ENCODE measurements at places on chromosomes 13 and 19.

GRCh38 chr19:10878253-10878652, 6.9 kb downstream of the CARM1 start:
- no peak for DNase-seq

DNA sequence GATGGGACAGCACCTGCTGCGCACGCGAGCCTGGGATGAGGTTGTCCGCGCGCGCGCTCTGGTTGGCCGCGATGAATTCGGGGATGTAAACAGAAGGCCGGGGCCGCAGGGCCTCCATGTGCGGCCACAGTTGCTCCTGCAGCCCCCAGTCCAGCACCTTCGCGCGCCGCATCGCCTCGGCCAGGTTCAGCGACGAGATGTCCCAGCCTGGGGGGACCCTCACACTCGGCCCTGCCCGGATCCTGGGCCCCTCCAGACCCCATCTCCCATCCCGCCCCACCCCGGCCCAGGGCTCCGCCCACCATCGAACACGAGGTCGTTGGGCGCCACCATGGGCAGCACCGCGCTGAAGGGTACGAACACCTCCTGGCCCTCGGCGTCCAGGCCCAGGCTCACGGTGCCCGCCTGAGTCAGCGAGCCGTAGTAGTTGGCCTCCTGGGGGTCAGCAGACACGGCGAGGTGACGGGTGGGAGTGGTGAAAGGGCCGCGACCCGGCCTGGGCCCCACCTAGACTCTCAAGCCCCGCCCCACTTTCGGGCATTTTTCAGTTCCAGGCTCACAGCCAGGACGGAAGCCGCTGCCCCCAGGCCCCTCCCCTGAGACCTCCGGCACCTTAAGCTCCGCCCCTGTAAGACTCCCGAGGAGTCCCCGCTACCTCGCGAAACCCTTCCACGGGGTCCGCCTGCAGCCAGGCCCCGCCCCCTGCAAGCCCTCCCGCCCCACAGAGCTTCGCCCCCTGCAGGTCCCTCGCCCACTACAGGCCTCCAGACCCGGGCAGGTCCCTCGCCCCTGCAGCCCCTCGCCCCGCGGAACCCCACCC, 1.1 kb downstream of the ISYNA1 start:
- DNase-seq: no peak

DNA sequence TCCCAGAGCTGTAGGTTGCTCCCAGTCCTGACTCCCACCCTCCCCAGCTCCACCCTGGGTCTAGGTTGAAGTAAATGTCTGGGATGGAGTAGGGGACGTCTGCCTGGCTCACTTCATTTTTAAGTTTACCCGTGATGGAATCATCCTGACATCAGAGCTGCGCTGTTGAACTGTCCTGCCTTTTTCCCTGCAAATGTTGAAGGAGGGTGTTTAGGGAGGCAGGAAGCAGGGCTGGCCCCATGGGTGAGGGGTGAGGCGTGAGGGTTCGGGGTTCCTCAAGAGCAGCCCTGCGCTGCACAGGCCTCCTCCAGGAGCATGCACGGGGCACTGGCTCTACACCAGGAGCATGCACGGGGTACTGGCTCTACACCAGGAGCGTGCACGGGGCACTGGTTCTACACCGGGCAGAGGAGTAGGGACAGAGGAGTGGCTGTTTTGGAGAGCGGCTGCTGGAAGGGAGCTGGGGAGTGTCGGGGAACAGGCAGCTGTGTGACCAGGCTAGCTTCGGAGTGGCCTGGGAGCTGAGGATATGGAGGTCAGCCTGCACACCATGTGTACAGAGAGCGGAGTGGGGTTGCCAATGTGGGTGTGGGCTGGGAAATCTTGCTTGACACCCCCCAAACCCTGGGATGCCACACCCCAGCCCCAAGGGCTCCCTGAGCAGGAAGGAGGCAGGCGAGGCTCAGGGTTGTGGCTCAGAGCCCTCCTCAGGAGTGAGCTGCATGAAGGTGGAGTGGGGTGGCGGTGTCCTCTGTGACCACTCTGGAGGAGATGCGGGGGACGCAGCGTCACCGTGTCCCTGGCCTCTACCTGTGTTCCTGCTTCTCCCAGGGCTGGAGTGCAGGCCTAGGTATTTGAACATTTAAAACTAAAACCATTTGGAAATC, 63.3 kb downstream of the GPR12 start:
- DNase-seq: no peak

DNA sequence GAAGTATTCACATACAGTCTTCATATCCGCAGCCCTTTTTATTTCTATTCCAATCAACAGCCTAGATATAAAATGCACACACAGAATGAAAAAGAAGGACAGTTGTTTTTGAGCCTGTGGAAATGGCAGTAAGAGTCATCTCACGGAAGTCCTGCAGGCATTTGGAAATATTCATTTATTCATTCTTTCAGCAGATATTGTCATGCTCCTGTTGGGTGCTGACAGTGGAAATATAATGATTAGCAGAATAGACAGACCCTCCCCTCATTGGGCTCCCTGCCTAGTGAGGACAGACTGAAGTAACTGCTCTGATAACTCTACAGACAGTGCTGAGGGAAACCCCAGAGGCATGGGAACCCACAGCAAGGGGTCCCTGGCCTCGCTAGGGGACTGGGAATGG, 392.3 kb downstream of the FOXO1 start:
- no peak for DNase-seq

DNA sequence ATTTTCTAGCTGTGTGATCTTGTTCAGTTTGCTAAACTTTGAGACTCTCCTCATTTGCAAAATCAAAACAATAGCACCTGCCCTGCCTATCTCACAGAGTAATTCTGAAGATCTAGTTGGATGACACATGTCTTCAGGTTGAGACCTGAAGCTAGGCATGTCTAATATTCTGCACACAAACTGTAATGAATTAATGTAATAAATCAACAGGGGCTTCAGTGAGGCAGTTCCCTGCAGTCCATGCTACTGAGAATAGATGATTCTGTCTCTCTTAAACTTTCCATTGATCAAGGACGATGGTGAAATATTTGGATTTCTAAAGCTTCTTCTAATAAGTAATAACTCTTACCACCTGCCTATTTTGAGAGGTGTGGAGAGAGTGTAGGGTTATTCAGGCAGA, 268.1 kb upstream of the TMTC4 start:
- DNase-seq: no peak

DNA sequence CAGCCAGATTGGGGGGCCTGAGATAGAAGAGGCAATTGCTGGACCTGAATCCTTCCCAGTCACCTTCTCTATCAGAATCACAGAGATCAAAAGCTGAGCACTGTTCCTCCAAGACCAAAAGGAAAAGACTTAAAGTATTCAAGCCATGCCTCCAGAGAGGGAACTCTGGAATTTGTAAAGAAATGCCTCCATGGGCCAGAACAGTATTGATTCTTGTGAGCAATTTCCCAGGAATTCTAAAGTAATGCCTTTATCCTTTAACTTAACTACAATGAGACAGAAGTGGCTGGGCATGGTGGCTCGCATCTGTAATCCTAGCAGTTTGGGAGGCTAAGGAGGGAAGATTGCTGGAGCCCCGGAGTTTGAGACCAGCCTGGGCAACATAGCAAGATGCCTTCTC, 148.8 kb downstream of the FLT1 start:
- no peak for DNase-seq

DNA sequence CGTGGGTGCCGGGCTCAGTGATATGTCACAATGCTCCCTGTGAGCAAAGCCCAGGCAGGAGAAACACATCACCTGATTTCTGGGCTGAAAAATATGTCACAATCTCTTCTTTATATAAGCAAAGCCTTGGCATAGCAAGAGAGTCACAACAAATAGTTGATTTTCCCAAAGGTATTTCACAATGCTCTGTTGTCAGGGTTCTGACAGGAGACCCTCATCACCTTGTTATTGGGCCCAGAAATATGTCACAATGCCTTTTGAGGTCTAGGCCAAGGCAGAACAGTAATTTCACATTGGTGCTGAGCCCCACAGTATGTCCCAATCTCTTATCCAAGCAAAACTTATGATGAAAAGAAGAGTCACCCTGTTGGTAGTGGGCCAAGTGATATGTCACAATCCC, 125.7 kb downstream of the ZNF675 start:
- DNase-seq: no peak

- no peak for DNase-seq
Observed at GRCh38 chr13:98219685-98220084, 42.6 kb upstream of the RNF113B start.

- DNase-seq: no peak
Observed at GRCh38 chr13:107585469-107586180, 629.7 kb downstream of the LIG4 start.

- no peak for DNase-seq
Observed at GRCh38 chr19:45179072-45179891, 698 bp downstream of the BLOC1S3 start.

- no peak for DNase-seq
Observed at GRCh38 chr13:57673197-57673596, 41.7 kb downstream of the PCDH17 start.

DNA sequence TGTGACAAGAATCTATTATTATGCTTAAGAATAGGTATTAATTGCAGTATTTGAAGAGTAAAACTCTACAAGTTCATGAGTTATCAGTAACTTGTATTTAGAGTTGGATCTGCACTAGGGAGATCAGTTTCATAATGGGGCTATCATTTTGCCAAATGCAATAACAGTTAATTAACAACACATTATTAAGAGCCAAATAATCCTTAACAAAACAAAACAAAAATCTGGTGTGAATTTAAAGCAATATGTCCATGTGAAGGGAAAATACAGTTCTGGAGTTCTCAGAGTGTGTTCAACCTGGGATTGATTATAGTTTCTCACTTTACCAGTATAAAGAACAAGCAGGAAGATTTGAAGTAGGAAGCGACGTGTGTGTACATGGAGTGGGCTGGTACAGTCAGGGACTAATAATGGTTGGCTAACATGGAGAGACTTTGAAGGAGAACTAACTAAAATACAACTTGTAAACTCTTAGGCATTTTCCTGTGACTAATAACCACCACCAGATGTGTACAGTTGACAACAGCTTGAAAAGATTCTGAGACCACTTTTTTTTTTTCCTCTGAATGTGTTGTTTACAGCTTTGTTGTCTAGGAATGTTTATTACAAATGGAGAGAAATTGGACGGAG, 58.5 kb downstream of the POSTN start:
- no peak for DNase-seq

DNA sequence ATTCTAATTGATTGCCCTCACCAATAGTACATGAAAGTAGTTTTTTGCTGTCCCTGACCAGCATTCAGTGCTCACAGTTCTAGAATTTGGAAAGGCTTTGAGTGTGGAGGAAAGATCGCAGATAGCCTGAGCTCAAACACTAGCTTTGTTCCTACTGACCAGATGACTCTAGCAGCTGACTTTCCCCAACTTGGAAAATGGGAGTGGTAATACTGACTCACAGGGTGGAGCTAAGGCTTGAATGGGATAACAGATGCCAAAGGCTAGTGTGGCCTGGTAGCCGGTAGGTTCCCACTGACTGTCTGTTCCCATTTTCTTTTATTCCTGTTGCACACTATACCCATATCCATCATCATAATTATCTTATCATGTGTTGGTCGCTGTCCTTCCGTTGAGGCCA, 3.7 kb downstream of the ZSCAN22 start:
- DNase-seq: no peak

GRCh38 chr13:48533961-48534600, 1.2 kb upstream of the RCBTB2 start:
- DNase-seq: no peak

- no peak for DNase-seq
Observed at GRCh38 chr13:88068316-88068715, 397.1 kb downstream of the SLITRK5 start.

DNA sequence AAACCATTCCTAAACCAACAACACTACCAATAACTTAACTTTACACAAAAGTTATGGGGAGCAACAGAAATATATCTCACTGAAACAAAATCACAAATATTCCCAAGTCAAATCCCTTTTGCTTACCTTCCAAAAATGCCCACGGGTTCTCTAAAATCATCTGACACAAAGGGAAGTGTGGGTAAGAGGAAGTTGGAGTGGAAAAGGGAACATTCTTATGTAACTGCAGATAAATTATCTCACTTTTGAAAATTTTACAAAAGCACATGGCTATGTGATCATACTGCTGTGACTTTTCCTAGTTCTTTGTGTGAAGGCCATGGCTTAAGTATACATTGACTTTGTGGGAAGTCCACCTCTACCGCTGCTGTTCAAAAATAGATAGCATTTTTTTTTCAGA, 350.5 kb downstream of the GPC6 start:
- DNase-seq: no peak

GRCh38 chr19:39052243-39052746, 19.9 kb upstream of the FBXO27 start:
- no peak for DNase-seq

DNA sequence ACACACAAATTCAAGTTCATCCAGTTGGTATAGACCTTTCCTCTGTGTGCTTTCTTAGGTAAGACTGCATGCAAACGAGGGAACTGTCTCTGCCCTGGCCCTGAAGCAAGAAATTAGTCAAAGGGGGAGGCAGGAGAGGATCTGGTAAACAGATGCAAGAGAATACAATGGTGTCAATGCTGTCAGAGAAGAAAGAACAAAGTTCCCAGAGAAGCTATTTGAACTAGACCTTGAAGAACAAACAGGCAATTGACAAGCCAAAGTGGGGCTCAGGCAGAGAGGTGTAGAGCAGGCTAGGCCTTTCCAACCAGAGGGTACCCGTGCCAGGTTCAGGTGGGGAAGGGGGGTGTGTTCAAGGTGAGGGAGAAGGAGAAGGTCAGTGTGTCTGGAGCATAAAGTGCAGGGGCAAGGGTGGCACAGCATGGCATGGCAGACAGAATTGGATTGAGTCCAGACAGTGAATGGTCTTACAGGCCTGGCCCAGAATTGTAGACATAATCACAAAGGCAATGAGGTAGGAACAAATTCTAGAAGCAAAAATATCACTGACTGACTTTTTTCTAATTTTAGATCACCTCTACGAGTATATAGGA, 95.0 kb upstream of the STARD13 start:
- DNase-seq: no peak

DNA sequence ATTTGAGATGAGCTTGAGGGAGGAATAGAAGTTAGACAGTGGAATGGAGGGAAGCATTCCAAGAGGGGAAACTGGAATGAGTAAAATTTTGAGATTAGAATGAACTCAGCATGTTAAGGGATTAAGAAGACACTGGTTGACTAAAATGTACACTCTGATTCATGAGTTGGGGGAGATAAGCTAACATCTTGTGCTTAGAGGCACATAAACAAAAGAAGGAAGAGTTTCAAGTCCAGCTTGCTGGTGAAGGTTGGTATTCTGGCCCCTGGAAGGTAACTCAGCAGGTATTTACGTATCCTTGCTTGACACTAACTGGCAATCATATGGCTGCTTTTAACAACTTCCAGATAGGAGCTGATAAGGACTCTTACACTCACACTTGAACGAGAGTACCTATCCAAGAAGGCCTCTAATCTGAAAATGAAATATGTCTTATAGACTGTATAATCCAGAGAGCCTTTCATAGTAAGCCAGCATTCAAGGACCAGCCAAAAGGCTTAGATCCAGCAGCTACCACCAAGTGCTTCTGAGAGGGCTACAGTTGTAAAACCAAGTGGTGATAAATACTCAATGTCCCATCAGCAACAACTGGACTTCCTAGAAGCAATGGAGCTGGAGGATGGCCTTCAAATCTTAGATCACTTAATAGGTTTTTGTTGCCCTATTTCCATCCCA, 149.7 kb upstream of the SERP2 start:
- DNase-seq: no peak
